ENCODE measurements at places on chromosomes 5 and 9. TPM values are rescaled to one million over a fixed set of nuclear protein-coding genes. Genes with fewer than 3 reads are reported as not detected.

Gene SMIM32
- total RNA-seq = not detected

DNA sequence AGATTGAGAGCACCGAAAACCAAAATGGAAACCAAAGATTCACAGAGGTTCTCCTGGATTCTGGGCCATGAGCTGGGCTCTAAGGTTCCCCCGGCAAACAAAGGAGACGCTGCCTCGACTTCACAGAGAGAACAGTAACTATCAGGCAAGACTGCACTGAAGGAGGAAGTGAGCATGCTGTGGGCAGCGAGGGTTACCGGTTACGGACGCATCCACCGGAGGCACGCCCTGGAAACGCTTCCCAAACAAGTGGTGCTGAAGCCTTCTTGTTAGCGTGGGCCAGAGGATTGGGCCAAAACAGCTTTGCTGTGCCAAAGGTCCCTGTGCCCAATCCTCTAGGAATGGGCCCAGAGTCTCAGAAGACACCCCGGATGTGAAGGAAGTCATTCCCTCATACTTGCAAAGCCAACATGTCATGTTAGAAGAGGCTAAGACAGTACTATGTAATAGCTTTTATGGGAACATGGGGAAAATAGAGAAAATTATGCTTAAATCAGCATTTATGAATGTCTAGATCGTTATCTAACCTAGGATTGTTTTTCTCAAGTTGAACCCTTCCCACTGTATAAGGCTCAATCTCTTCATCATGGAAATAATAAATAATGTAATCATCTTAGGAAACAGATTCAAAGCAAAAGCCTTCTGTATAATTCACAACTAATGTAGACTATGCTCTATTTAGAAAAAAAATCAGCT lies 145.4 kb downstream of the GABBR2 start:
- H3K4me3 ChIP-seq = no peak overlapping the region
- peak; percentile 14 for DNase-seq
- no peak overlapping the region for H3K27ac ChIP-seq
- no peaks in the 10 kb centered on the region for H3K36me3 ChIP-seq

Gene ZNF483
- 0.84 TPM for total RNA-seq

GRCh38 chr9:92650839-92651621 lies 18.9 kb downstream of the IPPK start:
- H3K27me3 ChIP-seq = no peaks in the 10 kb centered on the region
- no peak overlapping the region for H3K27ac ChIP-seq
- DNase-seq = no peak
- H3K4me1 ChIP-seq = peaks cover 9% of the 10 kb centered on the region

Gene VLDLR
- total RNA-seq = 0.70 TPM

DNA sequence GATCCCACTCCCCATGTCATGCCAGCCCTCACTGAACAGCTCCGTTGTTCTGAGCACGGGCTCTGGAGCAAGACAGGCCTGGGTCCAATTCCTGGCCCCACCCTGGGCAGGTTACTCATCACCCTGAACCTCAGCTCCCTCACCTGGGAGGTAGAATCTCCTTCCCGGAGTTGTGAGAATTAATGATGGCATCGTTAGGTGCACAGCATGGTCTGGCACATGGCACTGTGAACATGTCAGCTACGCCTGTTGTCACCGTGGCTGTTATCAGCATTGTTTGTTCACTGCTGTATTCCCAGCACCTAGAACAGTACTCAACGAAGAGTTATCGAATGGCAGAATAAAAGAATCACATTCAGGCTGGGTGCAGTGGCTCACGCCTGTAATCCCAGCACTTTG lies 43.0 kb downstream of the LRSAM1 start:
- H3K27me3 ChIP-seq = no peaks in the 10 kb centered on the region
- DNase-seq = no peak
- H3K4me3 ChIP-seq = no peak overlapping the region
- no peaks in the 10 kb centered on the region for H3K4me1 ChIP-seq
- peaks cover 5% of the 10 kb centered on the region for H3K36me3 ChIP-seq

DNA sequence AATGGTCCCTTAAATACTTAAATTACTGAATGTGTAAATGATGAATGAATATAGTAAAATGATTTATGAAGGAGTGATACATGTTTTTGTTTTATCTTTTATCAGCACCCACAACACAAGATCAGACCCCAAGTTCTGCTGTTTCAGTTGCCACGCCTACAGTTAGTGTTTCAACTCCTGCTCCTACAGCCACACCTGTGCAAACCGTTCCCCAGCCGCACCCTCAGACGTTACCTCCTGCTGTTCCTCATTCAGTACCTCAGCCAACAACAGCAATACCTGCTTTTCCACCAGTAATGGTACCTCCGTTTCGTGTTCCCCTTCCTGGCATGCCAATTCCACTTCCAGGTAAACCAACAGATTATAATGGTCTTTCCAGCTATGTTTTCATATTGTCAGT lies 16.3 kb downstream of the TCERG1 start:
- DNase-seq = no peak
- H3K27me3 ChIP-seq = no peaks in the 10 kb centered on the region
- H3K36me3 ChIP-seq = peaks cover 49% of the 10 kb centered on the region
